Body of pancreas (tissue), 4 donors: ENCODE measurements at places on chromosomes 3 and 15. TPM values are rescaled to one million over a fixed set of nuclear protein-coding genes. Genes with fewer than 3 reads are reported as not detected.
A peak's percentile ranks its signal among the peaks of the same experiment; 100 is the strongest.

GRCh38 chr15:56732886-56733135 lies 498 bp downstream of the ZNF280D start:
- DNase-seq = no peak

DNA sequence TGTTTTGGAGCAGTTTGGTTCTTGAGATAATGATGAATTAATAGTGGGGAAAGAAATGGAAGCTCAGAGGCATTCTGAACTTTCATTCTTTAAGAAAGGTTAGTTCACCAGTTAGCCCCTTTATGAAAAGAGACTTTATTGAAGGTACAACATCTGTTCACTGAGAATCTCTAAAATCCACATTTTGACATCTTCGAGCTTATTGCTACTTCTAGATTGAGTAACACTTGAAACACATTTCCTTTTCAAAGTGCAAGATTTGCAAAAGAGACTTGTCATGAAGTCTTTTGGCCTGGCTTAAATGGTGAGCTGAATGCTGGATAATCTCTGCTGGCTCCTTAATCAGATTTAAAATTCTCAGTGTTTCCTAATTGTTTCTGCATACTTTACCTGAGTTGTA lies 42.3 kb downstream of the RAB8B start:
- no peak for DNase-seq

DNA sequence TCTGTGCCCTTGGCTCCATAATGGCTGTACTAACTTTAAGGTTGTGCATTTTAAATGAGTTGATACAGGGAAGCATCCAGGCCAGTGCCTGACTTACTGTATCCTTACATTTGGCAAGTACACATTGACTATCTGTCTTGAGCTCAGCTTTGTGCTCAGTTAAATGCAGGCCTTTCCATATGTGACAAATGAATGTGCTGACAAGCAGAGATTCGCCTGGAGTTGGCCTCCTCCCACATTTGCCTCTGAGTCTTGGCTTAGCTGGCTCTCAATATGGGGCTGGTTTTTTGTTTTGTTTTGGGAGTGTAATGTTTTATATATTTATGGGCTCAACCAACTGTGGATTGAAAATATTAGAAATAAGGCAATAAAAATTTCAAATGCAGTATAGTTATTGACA lies 29.7 kb downstream of the TRIM71 start:
- DNase-seq = no peak

- DNase-seq = peak; percentile 21
These were observed 681 bp downstream of the PIK3CB start for GRCh38 chr3:138833899-138834595.

- DNase-seq = no peak
These were observed 331.5 kb upstream of the MCTP2 start for GRCh38 chr15:93899817-93900216.

- no peak for DNase-seq
These were observed 109.5 kb upstream of the ETV5 start for GRCh38 chr3:186218421-186218820.

DNA sequence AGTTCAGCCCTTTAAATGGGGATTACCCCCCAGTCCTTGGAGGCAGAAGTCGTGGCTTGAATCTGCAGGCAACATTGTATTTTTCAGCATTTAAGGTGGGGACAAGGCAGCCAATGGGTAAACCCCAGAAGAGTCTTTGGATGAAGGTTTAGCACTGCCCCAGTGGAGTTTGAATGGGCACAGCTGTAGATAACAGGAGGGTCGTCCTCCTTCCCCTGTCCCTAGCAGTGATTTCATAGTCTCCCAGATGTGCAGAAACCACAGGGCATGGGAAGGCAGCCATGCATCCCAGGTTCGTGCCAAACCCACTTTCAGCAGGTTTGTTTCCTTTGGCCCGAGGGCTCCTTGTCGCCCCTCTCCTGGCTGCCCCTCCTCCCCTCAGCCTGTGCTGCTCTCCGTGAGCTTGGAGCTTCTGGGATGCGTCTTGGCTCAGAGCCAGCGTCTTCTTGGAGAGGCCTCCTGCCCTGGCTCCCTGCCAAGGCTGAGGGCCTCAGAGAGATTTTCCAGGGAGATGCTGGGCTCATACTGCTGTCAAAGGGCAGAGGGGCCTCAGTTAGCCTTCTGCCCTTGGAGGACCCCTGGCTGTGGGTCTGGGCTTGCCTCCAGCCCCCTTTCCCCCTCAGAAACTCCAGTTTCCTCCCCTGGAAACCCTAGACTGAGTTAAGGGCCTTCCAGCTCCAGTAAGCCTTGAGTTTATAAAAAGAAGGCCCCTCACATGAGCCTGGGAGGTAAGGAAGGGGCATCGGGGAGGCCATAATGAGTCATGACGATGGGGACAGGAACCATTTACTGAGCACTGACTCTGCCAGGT lies 48.9 kb upstream of the POLG start:
- no peak for DNase-seq

GRCh38 chr15:57654153-57654852 lies 52.2 kb upstream of the POLR2M start:
- no peak for DNase-seq

DNA sequence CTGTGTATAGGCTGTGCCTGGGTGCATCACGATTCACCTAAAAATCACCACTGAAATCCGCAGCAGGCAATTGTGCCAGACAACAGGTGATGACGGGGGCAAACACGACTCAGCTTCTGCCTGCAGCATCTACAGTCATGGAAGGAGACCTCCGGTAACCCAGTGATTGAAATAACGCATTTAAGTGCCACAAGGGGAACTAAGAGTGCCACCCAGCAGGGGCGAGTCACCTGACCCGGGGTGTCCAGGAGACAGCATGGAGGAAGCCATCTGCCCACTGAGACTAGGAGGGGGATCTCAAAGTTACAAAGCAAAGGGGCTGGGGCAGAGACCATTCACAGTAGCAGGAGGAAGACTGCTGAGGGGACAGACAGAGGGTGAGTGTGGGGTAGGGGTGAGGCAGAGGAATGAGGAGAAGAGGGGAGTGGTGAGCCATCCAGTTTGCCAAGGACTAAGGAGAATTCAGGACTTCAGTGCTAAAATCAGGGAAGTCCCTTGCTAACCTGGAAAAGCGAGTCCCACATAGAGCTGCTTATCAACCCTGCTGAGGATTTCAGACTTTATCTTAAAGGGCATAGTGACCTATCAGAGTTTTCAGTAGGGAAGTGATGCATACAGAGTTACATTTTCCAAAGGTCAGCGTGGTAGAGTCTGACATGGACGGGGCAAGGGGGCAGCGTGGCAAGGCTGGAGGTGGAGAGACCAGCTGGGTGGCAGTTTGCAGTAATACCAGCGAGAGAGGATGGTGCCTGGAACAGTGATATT lies 256.7 kb upstream of the HES1 start:
- no peak for DNase-seq

DNA sequence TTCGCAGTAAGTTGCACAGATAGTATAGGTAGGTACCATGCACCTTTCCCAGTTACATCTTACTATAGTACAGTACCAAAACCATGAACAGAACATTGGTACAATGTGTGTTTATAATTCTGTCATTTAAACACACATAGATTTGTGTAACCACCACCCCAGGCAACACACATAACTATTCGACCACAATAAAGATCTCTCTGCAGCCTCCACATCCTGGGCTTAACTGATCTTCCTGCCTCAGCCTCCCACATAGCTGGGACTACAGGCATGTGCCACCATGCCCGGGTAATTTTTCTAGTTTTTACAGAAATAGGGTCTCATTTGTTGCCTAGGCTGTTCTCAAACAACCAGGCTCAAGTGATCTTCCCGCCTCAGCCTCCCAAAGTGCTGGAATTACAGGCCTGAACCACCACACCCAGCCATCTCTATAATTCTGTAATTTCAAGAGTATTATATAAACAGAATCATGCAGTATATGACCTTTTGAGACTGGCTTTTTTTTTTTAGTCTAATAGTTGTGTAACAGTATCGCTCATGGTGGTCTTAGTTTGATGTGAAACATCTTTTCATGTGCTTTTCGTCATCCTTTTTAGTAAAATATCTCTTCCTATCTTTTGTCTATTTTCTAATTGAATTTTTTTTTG lies 13.3 kb upstream of the TMF1 start:
- DNase-seq = no peak

- peak; percentile 86 for DNase-seq
These were observed 59.9 kb downstream of the ZNF621 start for GRCh38 chr3:40584625-40585189.

GRCh38 chr15:72554471-72555425 lies 80.6 kb downstream of the ARIH1 start:
- no peak for DNase-seq

DNA sequence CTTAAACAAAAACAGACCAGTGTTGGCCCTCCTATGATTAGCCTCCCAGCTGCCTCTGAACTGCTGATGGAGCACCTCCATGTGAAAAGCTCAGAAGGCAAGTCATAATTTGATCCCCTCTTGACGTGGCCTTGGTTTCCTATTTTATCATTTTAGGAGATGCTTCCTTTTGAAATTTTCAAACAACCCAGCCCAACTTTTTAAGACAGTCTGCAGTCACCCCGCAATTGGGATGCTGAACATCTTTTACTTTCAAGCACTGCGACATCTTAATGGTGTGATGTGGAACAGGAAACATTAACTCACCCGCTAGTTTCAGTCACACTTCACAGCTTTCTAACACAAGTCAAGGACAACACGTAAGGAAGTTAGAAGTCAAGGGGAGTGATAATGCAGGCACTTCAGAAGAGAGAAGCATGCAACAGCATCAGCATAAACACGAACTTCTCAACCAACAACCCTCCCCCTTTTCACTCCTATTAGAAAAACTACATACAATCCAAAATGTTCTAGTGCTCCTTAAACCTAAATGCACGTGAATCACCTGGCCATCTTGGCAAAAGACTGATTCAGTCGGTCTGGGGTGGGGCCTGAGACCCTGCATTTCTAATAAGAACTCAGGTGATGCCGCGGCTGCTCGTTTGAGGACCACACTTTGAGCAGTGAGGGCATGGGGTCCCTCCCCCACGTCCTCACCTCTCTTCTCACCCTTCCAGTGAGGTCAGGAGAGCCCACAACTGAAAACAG lies 161.5 kb downstream of the FOXP1 start:
- DNase-seq = no peak

DNA sequence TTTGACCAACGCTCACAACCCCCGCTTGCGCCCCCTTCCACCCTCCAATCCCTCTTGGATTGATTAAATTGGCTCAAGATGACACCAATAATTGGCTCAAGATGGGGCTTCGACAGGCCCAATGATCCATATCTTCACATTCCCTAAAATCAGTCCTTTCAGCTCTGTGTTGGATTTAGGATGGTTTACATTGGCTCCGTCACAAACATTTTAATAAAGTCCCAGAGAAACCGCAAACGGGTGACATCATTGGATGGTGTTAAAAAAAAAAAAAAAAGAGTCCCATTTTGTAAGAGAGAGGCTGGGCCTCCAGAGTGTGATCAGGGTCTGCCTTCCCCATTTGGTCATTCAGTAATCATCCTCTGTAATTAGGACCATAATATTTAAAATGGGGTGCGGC lies 113.4 kb upstream of the MRPS22 start:
- no peak for DNase-seq

The FOXL2 gene
- total RNA-seq = 0.26 TPM

The PDIA3 gene
- 80.7 TPM for total RNA-seq

The FOXB1 gene
- total RNA-seq = not detected

The CHST2 gene
- total RNA-seq = 1.3 TPM

The PLIN1 gene
- total RNA-seq = 13.0 TPM
